ENCODE measurements at places on chromosomes 3 and 15. TPM values are rescaled to one million over a fixed set of nuclear protein-coding genes. Genes with fewer than 3 reads are reported as not detected.
A peak's percentile ranks its signal among the peaks of the same experiment; 100 is the strongest.

- DNase-seq = peak; percentile 85
These were observed at the start of the genes TUBGCP4 and ZSCAN29 for GRCh38 chr15:43370975-43371974. TSS of gene TUBGCP4 (plus strand) at chr15:43371101. CDS start at chr15:43371355, 254 bp downstream. TSS of gene ZSCAN29 (minus strand) at chr15:43371043. CDS start at chr15:43369913, 1,130 bp downstream.

- DNase-seq = no peak
These were observed 80.1 kb downstream of the AQR start for GRCh38 chr15:34889476-34889875.

DNA sequence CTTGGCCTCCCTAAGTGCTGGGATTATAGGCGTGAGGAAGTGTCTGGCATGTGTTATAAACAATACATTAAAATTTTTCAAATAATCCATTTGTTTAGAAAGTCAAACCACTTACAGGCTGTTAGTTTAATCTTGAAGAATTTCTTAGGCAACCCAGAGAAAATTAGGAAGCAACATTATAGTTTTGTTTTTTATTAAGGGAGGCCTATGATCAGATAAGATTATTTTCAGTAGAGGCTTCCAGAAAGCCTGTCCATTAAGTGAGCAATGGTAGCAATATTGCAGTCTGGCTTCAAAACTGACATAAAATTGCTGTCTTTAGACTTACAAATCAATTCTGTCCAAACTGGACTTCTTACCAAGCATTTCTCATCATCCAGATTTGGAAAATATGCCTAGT is 49.6 kb downstream of the CD47 start:
- DNase-seq = no peak

- DNase-seq = no peak
These were observed 456.3 kb upstream of the ONECUT1 start for GRCh38 chr15:53246404-53246803.

GRCh38 chr15:73945130-73945508 is 18.9 kb downstream of the LOXL1 start:
- DNase-seq = no peak

The TP63 gene
- polyA plus RNA-seq = 1.6 TPM

- no peak for DNase-seq
These were observed 395.3 kb upstream of the TPRG1 start for GRCh38 chr3:188776447-188776846.

GRCh38 chr3:82354228-82354627 is 592.8 kb upstream of the GBE1 start:
- no peak for DNase-seq

GRCh38 chr15:91152896-91153581 is 53.0 kb downstream of the SV2B start:
- DNase-seq = no peak

GRCh38 chr15:48397841-48398240 is 66.6 kb downstream of the DUT start:
- no peak for DNase-seq

The SUSD5 gene
- 4.5 TPM for polyA plus RNA-seq

All from left kidney (tissue), 8 donors.